ENCODE measurements at places on chromosomes 16 and 17. TPM values are rescaled to one million over a fixed set of nuclear protein-coding genes. Genes with fewer than 3 reads are reported as not detected.

GRCh38 chr17:64277831-64278562 lies 14.9 kb upstream of the TEX2 start:
- H3K4me1 ChIP-seq, result no peaks in the 10 kb centered on the region
- H3K36me3 ChIP-seq, result no peaks in the 10 kb centered on the region
- DNase-seq, result no peak
- no peak overlapping the region for H3K27ac ChIP-seq

GRCh38 chr16:65415460-65415859 lies 293.6 kb upstream of the CDH11 start:
- no peaks in the 10 kb centered on the region for H3K36me3 ChIP-seq
- no peak overlapping the region for H3K27ac ChIP-seq
- no peak overlapping the region for H3K4me3 ChIP-seq
- no peak for DNase-seq

DNA sequence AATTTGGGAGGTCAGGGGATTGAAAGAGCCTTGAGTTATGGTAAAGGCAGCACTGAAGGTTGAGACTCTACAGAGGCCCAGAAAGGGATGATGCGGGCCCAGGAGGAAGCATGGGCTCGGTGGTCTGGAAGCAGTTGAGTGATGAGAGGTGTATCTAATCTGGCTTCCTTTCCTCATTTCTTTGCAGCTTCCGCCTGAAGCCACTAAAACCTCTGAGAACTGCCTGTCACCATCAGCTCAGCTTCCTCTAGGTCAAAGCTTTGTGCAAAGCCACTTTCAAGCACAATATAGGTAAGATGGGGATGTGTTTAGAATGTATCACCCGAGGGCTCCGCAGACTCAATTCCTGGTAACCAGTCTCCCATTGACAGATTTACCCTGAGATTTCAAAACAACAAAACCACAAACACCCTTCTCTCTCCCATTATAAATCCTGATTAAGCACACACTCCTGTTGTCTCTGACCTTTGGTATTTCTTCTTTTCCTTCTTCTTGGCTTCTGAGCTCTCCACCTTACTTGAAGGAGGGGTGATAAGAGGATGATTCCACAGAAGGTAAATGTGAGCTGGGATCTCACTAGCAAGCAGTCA lies 21.2 kb downstream of the USP43 start:
- DNase-seq, result no peak
- no peaks in the 10 kb centered on the region for H3K36me3 ChIP-seq
- H3K27ac ChIP-seq, result no peak overlapping the region
- no peak overlapping the region for H3K4me3 ChIP-seq
- no peaks in the 10 kb centered on the region for H3K27me3 ChIP-seq
- H3K4me1 ChIP-seq, result no peaks in the 10 kb centered on the region

DNA sequence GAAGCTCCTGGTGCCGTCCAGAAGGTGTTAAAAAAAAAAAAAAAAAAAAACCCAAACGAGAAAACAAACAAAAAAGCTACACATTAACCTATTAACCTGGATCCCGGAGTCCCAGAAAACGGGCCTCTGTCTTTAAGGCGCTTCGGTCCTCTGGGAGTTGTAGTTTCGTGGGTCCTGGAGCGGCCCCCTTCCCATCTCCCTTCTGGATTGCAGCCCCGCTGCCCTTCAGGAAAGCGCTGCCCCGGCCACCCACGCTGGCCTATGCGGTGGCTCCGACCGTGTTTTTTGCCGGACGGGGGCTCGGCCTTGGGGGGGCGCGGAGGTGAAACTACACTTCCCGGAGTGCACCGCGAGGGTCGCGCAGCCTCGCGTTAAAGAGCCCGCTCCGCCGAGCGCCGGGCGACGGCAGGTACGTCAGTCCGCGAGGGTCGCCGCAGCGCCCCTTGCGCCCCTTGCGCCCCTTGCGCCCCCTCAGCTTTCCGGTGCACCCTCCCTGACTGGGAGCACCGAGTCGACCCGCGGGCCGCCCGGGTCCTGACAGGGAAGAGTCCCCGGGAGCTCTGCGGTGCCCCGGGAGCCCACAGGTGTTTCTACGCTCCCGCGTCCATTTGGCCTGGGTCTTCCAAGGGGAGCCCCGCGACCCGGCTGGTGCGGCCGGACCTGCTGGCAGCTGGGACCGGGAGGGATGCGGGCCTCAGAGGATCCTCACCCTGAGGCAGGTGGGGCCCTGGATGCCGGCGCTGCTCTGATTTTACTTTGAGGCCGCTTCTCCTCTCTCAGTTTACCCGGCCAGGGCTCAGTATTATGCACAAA lies at the start of gene FCSK:
TSS of gene FCSK (plus strand) at position 374 of the 813 bp plus-strand sequence. CDS start 8,596 bp downstream, outside the sequence.
- peak within 1 kb of the TSS; percentile 97 for H3K27ac ChIP-seq
- H3K36me3 ChIP-seq, result no peaks in the 10 kb centered on the region
- DNase-seq, result peak; percentile 73
- peak within 1 kb of the TSS; percentile 75 for H3K4me3 ChIP-seq
- H3K27me3 ChIP-seq, result no peaks in the 10 kb centered on the region

DNA sequence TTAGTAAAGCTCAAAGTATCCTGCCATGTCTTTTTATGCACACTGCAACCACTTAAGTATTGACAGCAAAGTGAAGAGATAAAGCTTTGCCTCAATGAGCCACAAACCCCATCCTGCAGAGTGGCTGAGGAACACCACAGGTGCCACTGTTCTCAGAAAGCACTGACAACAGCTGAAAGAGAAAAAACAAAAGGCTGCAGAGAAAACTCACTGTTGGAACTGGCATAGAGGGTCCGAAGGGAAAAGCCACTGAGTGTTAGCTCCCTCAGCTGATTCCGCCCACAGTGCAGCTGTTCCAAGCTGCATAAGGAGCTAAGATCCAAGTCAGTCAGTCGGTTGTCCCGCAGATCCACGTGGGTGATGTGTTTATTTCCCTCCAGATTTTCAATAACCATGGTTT lies 48.3 kb downstream of the PHLPP2 start:
- peaks cover 1% of the 10 kb centered on the region for H3K36me3 ChIP-seq
- H3K27me3 ChIP-seq, result no peaks in the 10 kb centered on the region
- no peak for DNase-seq
- no peak overlapping the region for H3K27ac ChIP-seq
- no peaks in the 10 kb centered on the region for H3K4me1 ChIP-seq
- no peak overlapping the region for H3K4me3 ChIP-seq

- peak; percentile 41 for DNase-seq
- no peak overlapping the region for H3K4me3 ChIP-seq
- no peaks in the 10 kb centered on the region for H3K4me1 ChIP-seq
Measured at GRCh38 chr17:30021708-30022317, 80.4 kb downstream of the EFCAB5 start.

- H3K4me3 ChIP-seq, result no peak overlapping the region
- H3K27ac ChIP-seq, result no peak overlapping the region
- no peaks in the 10 kb centered on the region for H3K4me1 ChIP-seq
- H3K27me3 ChIP-seq, result no peaks in the 10 kb centered on the region
Measured at GRCh38 chr17:4573669-4574068, 10.7 kb upstream of the SMTNL2 start.

GRCh38 chr16:11121914-11122692 lies 133.9 kb downstream of the SOCS1 start:
- H3K27me3 ChIP-seq, result no peaks in the 10 kb centered on the region
- peaks cover 5% of the 10 kb centered on the region for H3K36me3 ChIP-seq
- no peak for DNase-seq
- H3K4me3 ChIP-seq, result no peak overlapping the region
- no peak overlapping the region for H3K27ac ChIP-seq
- H3K4me1 ChIP-seq, result peaks cover 2% of the 10 kb centered on the region

DNA sequence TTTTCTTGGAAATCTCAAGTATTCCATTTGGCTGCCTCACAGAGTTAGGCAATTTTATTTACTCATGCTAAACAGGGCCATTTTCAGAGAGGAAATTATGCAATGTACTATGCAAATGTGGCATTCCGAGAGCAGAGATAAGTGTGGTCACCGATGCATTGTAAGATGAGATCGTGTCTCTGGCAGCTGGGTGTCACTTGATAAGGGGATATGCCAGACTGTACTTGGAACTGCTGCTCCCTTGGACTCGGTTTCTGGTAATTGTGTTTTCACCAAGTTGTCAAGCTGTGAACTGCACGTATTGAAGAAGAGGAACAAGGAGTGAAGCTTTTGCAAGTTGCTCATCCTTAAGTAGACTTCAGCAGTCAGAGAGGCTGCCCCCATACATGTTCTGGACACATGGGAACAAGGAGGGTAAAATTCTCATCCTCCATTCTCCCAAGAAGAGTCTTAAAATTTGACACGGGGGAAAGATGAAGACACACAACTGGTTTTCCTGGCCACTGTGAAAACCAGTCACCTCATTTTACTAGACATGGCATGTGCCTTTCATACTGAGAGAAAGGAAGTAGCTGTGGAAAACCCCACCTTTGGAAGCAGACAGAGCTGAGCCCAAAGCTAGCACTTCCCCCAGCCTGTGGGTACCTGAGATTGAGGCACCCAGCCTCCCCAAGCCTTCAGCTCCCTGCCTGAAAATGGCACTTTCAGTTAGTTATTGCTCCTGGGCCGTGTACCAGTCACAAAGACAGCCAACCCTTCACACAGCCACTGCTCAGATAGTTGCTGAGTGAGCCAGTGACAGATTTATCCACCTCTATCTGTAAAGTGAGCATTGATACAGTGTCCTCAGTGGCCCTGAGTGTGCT lies 150.7 kb downstream of the SOCS1 start:
- peak; percentile 97 for DNase-seq
- no peak overlapping the region for H3K4me3 ChIP-seq
- no peaks in the 10 kb centered on the region for H3K27me3 ChIP-seq
- peaks cover 58% of the 10 kb centered on the region for H3K4me1 ChIP-seq
- H3K36me3 ChIP-seq, result no peaks in the 10 kb centered on the region

- H3K4me3 ChIP-seq, result no peak overlapping the region
- no peaks in the 10 kb centered on the region for H3K4me1 ChIP-seq
- no peaks in the 10 kb centered on the region for H3K27me3 ChIP-seq
- H3K27ac ChIP-seq, result no peak overlapping the region
- no peak for DNase-seq
- H3K36me3 ChIP-seq, result peaks cover 32% of the 10 kb centered on the region
Measured at GRCh38 chr16:28110479-28110878, 47.0 kb upstream of the GSG1L start.

GRCh38 chr17:77580531-77581270 lies 377.8 kb upstream of the TNRC6C start:
- H3K27me3 ChIP-seq, result no peaks in the 10 kb centered on the region
- no peaks in the 10 kb centered on the region for H3K4me1 ChIP-seq
- H3K4me3 ChIP-seq, result no peak overlapping the region
- no peak overlapping the region for H3K27ac ChIP-seq
- H3K36me3 ChIP-seq, result no peaks in the 10 kb centered on the region

DNA sequence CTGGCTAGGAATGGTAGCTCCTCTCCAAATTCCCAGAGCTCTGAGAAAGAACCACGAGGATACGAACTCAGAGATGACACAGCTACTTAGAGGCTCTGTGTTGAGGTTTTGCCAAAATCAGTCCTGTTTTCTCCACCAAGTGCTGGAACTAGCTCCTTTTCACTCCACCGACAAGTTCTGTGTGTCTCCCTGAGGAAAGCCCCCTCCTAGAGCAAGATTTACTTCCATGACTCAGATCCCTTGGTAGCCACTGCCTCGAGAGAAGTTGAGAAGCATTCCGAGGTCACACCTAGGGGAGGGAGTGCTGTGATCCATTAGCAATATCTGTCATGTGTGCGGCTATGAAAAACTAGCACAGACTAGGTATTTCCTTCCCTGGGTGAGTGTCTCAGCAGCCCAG lies 30.6 kb downstream of the IL21R start:
- H3K4me3 ChIP-seq, result no peak overlapping the region
- peak; percentile 37 for DNase-seq
- H3K27ac ChIP-seq, result no peak overlapping the region
- no peaks in the 10 kb centered on the region for H3K27me3 ChIP-seq

DNA sequence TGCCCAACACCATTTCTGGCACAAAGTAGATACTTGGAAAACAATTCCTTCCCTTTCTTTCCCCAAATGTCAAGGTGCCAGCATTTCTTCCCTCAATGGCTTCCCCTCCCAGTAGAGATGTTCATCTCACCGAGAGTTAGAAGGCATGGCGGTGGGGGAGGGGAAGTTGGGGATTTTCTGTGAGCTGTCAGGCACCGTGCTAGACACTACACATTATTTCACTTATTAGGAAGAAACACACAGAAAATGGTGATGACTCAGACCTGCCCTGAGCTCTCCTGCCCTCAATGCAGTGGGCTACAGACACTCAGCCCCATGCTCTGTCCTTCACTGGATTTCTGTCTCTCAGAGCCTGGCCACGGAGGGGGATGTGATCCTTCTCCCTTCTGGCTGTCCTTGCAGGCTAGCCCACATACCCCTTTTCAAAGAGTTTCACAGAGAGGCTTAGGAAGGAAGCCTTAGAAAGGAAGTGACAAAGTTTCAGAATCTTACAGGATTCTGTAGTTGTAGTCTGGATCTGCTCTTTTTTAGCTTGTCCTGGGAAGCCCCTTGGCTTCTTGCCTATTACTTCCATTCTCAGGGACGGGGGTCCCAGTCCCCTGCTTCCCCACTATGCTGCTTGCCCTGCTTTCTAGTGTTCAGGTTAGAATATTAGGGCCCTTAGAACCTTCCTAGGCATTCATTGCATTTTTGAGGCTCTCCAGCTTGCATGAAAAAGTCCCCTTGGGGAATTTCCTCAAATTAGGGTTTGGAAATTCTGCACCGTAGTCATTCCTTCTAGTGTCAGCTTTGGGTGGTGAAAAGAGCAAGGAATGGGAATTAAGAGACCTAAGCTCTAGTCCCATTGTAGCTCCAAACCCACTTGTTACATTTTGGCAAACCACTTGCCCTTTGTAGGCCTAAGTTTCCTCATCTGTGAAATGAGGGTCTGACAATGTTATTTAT lies 12.2 kb upstream of the CCL5 start:
- no peak overlapping the region for H3K4me3 ChIP-seq
- no peak for DNase-seq
- no peaks in the 10 kb centered on the region for H3K4me1 ChIP-seq
- H3K36me3 ChIP-seq, result no peaks in the 10 kb centered on the region
- H3K27ac ChIP-seq, result no peak overlapping the region

GRCh38 chr16:87692756-87693155 lies 73.0 kb downstream of the KLHDC4 start:
- no peak for DNase-seq
- no peaks in the 10 kb centered on the region for H3K27me3 ChIP-seq
- no peak overlapping the region for H3K4me3 ChIP-seq
- no peaks in the 10 kb centered on the region for H3K4me1 ChIP-seq
- no peaks in the 10 kb centered on the region for H3K36me3 ChIP-seq

DNA sequence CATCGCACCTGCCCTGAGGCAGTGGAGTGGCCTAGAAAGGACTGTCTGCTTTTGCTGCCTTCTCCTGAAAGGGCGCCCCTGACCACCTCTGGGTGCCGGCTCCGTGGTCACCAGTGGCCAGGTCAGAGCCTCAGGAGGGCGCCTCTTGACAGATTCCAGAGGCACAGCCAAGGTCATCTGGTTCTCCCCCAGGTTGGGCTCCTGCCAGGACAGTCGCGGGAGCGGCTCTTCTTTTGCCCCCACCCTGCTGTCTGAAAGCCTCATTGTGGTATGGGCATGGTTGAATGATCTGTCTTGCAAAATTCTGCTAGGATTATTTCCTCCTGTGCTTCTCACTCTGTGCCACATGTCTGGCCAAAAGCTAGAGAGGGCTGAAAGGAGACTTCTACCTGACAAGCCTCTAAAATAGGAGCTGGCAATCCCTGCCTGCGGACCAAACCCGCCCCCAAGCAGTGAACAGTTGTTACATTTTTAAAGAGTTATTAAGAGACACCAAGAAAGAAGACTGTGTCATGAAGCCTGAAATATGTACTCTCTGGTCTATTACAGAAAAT lies 82.8 kb downstream of the SNX29 start:
- no peak for DNase-seq

The RAB26 gene
- 0.43 TPM for polyA plus RNA-seq

The FBXL19 gene
- 3.9 TPM for polyA plus RNA-seq

The HBM gene
- not detected for polyA plus RNA-seq

The TBC1D3I gene
- not detected for polyA plus RNA-seq

The MARCHF10 gene
- 0.14 TPM for polyA plus RNA-seq

The CCP110 gene
- polyA plus RNA-seq, result 9.4 TPM

The TBC1D3E gene
- not detected for polyA plus RNA-seq

All from fibroblast of lung (primary cell).